ENCODE measurements at places on chromosomes 12 and 14. TPM values are rescaled to one million over a fixed set of nuclear protein-coding genes. Genes with fewer than 3 reads are reported as not detected.

LAG3 gene
- under 0.01 TPM for total RNA-seq

DDX47 gene
- 67.7 TPM for total RNA-seq

AMDHD1 gene
- 0.12 TPM for total RNA-seq

CD69 gene
- 0.11 TPM for total RNA-seq

DPF3 gene
- 3.1 TPM for total RNA-seq

TAS2R9 gene
- not detected for total RNA-seq

KCNC2 gene
- total RNA-seq = 0.50 TPM

TSPAN9 gene
- 24.6 TPM for total RNA-seq

ZFHX2 gene
- 0.62 TPM for total RNA-seq

TXNDC16 gene
- 5.2 TPM for total RNA-seq

ERBB3 gene
- total RNA-seq = 0.11 TPM

SERPINA12 gene
- total RNA-seq = not detected

EGLN3 gene
- total RNA-seq = 0.33 TPM

TAS2R20 gene
- 5.8 TPM for total RNA-seq

RAB3IP gene
- total RNA-seq = 12.7 TPM

KCNMB4 gene
- 1.00 TPM for total RNA-seq

WSCD2 gene
- not detected for total RNA-seq

LUM gene
- total RNA-seq = 186 TPM

CDK17 gene
- 58.6 TPM for total RNA-seq

SERPINA9 gene
- not detected for total RNA-seq

OTUB2 gene
- total RNA-seq = 2.4 TPM

Data from uterine smooth muscle cell (primary cell).